ENCODE measurements at places on chromosomes 5 and 9.

DNA sequence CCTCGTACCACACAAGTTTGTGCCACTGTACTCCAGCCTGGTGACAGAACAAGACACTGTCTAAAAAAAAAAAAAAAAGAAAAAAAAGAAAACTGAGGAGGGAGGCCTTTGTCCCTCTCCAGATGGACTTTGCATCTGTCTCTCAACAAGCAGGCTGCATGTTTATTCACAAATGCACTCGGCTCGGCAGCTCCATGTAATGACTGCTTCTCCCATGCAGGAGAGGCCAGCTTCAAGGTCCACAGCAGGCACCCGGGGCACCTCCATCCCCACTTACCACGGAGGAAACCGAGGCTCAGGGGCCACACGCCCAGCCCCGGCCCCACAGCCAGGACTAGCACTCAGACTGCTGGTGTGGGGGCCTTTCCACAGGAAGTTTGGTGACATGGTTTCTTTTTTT lies 13.1 kb upstream of the NCS1 start:
- no peak for DNase-seq

GRCh38 chr5:170144286-170145023 lies 38.8 kb downstream of the FOXI1 start:
- DNase-seq, result no peak

- peak; percentile 5 for DNase-seq
Observed at GRCh38 chr5:997711-998110, 10.9 kb upstream of the NKD2 start.

- DNase-seq, result no peak
Observed at GRCh38 chr9:84501587-84501986, 161.0 kb upstream of the SLC28A3 start.

- DNase-seq, result peak; percentile 23
Observed at GRCh38 chr5:103573411-103573810, 10.8 kb upstream of the NUDT12 start.

DNA sequence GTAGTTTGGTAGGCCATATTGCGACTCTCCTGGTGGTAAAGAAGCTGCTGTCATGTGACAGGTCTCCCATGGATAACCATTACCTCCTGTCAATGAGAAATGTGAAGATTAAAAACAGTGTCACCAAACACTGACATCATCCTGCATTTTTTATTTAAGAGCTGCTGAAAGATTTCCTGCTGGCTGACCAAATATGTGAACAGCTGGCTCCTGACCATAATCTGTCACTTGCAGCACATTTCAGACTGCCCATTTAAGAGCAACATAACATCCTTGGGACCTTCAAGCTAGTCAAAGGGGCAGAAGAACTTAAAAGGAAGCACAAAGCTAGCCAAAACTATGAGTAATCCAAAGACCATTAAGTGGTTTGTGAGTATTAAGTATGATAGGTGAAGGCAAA lies 288.0 kb downstream of the IZUMO3 start:
- no peak for DNase-seq

DNA sequence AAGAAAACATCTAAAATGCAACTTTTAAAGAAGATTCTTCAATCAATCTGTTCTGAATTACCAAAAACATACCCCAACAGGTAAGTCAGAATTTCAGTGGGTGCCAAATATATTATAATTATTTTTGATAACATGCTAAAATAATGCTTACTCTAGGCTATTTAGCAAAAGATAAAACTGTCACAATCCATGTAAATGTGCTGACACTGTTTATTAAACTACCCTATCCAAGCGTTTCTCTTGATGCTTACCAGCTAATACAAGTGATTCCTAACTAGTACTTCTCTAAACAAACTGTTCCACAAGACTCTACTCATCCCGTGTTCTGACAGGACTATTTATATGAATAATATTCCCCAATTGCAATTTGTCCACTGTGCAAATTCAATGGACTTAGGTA lies 236.7 kb downstream of the BNC2 start:
- no peak for DNase-seq

GRCh38 chr5:172545291-172545801 lies 91.0 kb upstream of the SH3PXD2B start:
- DNase-seq, result no peak

DNA sequence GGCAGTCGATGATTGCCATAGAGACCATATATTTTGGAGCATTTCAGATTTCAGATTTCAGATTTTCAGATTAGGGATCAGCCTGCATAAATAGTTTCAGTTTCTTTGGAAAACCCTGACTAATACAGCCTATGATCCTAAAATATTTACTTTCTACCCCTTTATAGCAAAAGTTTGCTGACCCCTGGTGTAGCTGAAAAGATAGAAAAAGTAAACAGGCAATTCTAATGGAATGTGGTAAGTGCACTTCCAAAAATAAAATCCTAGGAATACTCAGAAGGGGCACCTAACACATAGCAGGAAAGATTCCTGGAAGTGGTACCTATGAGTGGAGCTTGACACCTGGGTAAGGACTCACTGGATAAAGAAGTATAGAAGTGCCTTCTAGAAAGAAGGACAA lies 34.5 kb downstream of the BAAT start:
- no peak for DNase-seq

GRCh38 chr9:125440411-125440810 lies 178.8 kb downstream of the GAPVD1 start:
- DNase-seq, result no peak
